ENCODE measurements at places on chromosomes 4 and X.

DNA sequence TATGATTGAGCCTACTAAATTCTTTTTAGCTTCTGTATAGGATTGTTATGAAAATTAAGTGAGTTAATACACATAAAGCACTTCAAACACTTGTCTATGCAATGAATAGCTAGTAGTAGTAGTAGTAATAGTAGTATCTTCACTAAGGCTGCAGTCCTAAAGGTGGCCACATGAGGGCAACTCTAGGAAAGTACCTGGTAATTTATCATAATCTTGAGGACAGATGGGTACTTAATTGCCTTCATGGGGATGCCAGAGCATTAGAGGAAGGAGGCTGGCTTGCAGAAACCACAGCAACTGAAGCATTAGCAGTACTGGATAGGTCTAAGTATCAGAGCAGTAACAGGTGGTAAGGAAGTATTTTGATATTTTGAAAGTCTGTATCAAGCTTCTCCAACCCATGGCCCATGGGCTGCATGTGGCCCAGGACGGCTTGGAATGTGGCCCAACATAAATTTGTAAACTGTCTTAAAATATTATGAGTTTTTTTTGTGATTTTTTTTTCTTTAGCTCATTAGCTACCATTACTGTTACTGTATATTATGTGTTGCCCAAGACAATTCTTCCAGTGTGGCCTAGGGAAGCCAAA lies 17.3 kb downstream of the NIPAL1 start:
- DNase-seq: no peak

GRCh38 chr4:48212165-48212564 lies 57.5 kb downstream of the TEC start:
- DNase-seq: no peak

GRCh38 chrX:152520653-152521052 lies 69.5 kb upstream of the GABRA3 start:
- DNase-seq: no peak

- no peak for DNase-seq
Measured at GRCh38 chr4:87651941-87652340, 1.9 kb downstream of the DMP1 start.

GRCh38 chr4:85147481-85148076 lies 181.1 kb upstream of the WDFY3 start:
- peak; percentile 68 for DNase-seq

DNA sequence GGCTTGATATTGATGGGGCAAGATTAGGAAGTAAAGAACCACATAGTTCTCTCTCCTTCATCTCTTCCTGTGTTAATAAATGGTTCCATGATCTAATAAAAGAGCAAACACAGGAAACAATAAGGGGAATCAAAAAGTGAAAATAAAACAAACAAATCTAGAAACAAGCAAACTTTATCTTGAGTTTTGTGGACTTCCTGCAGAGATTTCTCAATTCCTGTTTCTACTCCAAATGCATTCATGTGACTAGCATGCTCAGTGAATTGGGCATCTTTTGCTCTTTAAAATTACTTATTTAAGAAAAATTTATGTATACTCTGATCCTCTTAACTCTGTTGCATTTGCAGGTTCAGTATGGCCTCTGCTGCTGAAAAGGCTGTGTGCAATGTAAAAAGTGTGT lies 682.0 kb downstream of the KCTD8 start:
- DNase-seq: no peak

DNA sequence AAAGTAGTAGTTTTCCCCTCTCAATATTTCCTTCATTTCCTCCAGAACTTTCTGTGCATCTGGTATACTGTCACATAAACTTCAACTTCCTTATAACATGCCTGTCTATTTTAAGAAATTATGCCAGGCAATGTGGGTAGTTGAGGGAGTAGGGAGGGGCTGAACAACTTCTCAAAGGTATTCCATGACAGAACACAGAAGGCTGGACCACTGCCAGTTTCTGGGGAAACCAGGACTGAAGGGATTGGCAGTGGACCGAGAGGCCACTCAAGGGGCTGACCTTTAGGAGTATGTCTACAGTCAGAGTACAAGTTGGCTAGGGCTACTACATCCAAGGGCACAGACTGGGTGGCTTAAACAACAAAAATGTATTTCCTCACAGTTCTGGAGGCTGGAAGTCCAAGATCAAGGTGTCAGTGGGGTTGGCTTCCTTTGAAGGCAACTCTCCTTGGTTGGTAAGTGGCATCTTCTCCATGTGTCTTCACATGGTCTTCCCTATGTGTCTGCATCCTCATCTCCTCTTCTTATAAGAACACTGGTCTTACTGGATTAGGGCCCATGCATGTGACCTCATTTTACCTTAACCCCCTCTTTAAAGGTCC lies 6.9 kb downstream of the SH3RF1 start:
- DNase-seq: no peak
